ENCODE measurements at places on chromosomes 16 and 17.

GRCh38 chr17:46028981-46029565, 30.0 kb downstream of the STH start:
- no peak for DNase-seq

DNA sequence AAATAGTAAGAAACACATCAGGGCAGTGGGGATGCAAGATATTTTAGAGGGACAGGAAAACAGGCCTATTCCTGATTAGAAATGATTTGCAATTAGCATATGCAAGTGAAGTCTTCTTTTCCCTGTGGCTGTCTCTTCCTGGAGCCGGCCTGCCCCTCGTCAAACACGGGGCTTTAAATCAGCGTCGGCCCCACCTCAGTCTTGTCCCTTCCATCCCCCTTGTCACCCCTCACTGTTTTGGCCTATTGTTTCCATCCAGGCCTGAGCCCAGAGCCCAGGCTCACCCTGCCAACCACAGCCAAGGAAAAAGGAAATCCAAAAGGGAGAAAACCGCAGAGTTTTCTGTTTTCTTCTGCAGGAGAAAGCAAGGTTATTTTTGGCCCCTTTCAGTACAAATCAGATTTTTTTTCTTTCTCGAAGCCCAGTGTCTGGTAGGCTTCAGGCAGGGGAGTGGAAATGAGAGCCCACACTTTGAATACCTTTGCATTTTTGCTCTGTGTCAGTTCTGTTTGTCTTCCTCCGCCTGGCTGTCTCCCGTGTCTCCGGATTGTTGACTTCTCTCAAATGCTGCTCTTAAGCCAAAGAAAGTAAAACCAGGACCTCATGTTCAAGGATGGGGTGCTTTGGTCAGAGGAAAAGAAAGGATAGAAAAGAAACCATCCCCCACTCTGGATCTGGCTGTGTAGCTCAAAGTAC, 399.9 kb upstream of the CDH11 start:
- DNase-seq = no peak

GRCh38 chr16:30724641-30725417, 23.4 kb upstream of the PHKG2 start:
- DNase-seq = no peak

GRCh38 chr16:598823-599739, 9.2 kb downstream of the RAB40C start:
- no peak for DNase-seq

GRCh38 chr17:31156326-31156725, 61.5 kb downstream of the NF1 start:
- DNase-seq = no peak

Data from NCI-H187 treated with DMSO at 0.1 percent for 48 hours (cell line).